ENCODE measurements at places on chromosomes 7 and 10. TPM values are rescaled to one million over a fixed set of nuclear protein-coding genes. Genes with fewer than 3 reads are reported as not detected.

DNA sequence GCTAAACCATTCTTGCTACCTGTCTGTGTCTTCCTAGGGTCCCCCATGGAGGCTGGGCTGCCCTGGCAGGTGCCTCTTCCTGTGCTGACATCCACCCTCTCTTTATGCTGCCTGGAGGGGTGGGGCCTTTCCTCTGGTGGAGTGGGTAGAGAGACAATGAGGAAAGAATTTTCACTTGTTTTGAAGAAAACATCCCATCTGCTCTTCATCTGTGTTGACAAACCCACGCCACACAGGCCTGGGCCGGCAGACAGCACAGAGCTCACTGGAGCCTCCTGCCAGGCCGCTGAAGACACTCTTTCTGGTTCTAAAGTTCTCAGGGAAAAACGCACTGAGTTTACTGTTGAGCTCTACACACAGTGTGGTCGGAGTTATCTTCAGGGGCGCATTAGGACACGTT, 328.2 kb downstream of the GLRX3 start:
- no peak overlapping the region for H3K27ac ChIP-seq
- no peak overlapping the region for H3K4me3 ChIP-seq
- H3K4me1 ChIP-seq = no peaks in the 10 kb centered on the region
- no peak for DNase-seq

DNA sequence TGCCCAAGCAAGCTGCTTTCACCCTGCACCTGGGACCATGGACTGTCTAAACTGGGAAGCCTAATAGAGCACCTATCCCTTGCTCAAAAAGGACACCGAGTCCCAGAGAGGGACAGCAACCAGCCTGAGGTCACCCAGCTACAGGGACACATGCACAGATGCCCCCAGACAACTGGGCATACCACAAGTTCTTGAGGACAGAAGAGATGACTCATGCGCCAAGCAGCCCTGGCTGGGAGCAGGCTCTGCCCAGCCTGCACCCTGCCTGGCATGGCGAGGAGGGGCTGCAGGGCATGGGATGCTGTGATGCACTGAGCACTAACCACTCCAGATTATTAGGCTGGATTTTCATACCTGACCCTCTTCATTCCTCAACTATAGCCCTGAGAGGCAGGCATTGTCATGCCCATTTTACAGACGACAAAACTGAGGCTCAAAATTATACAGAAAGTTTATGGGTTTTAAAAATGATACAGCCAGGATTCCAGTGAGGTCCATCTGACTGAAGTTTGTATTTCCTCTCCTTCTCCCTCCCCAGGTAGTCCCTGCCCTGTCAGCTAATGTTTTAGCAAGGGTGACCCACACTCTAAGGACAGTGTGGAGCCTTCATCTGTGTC, 289.3 kb upstream of the ZMIZ1 start:
- H3K27me3 ChIP-seq = peaks cover 6% of the 10 kb centered on the region
- no peak overlapping the region for H3K4me3 ChIP-seq
- H3K4me1 ChIP-seq = peaks cover 45% of the 10 kb centered on the region
- peaks cover 3% of the 10 kb centered on the region for H3K36me3 ChIP-seq
- H3K27ac ChIP-seq = no peak overlapping the region

DNA sequence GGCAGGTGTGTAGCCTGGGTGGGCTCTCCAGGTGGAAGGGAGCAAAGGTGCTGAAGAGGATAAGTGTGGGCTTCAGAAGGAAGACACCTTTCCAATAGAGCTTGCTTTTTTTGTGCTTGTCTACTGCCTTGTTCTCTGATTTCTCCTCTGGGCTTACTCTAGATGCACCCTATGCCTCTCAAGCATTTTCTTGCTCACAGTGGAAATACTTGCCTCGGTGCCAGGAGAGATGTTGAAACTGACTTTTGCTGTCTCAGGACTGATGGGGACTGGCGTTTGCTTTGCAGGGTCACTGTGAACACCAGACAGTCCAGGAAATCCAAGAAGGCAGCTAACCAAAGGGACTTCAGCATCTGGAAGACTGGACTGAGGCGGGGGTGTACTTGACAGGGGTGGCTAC, 187.9 kb downstream of the SNX10 start:
- no peaks in the 10 kb centered on the region for H3K36me3 ChIP-seq
- H3K27ac ChIP-seq = no peak overlapping the region
- no peaks in the 10 kb centered on the region for H3K4me1 ChIP-seq
- no peak overlapping the region for H3K4me3 ChIP-seq
- H3K27me3 ChIP-seq = peaks cover 20% of the 10 kb centered on the region

DNA sequence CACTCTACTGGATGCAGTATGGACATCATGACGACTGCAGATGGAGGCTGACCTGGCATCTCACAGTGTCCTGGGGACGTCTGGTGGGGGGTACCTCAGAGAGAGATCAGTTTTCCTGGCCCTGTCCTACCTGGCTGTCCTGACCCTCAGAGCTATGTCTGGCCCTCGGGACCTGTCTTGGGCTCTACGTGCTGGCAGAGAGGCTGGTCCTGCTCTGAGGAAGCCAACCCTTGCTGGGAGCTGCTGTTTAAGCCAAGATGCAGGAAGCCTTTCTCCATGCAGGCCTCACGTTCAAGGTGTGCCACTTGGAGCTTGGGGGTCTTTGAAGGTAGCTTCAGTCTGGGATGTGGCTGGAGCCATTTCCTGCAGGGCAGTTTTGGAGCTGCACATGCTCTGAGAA, 42.1 kb upstream of the CXCL12 start:
- H3K4me1 ChIP-seq = peaks cover 7% of the 10 kb centered on the region
- peaks cover 6% of the 10 kb centered on the region for H3K27me3 ChIP-seq
- peaks cover 10% of the 10 kb centered on the region for H3K36me3 ChIP-seq
- no peak overlapping the region for H3K27ac ChIP-seq
- DNase-seq = no peak

GRCh38 chr7:25359471-25360059, 131.3 kb upstream of the NPVF start:
- no peak overlapping the region for H3K4me3 ChIP-seq
- peaks cover 14% of the 10 kb centered on the region for H3K4me1 ChIP-seq
- no peaks in the 10 kb centered on the region for H3K27me3 ChIP-seq
- H3K36me3 ChIP-seq = no peaks in the 10 kb centered on the region
- no peak overlapping the region for H3K27ac ChIP-seq

- no peaks in the 10 kb centered on the region for H3K4me1 ChIP-seq
- H3K36me3 ChIP-seq = no peaks in the 10 kb centered on the region
- no peak overlapping the region for H3K27ac ChIP-seq
- H3K27me3 ChIP-seq = no peaks in the 10 kb centered on the region
Observed at GRCh38 chr7:150656047-150656446, 23.9 kb upstream of the GIMAP6 start.

The PFKFB3 gene
- 41.6 TPM for total RNA-seq

- peaks cover 28% of the 10 kb centered on the region for H3K4me1 ChIP-seq
- no peak for DNase-seq
- H3K27ac ChIP-seq = peak overlapping the region; percentile 36
- H3K36me3 ChIP-seq = no peaks in the 10 kb centered on the region
- H3K27me3 ChIP-seq = no peaks in the 10 kb centered on the region
- no peak overlapping the region for H3K4me3 ChIP-seq
Observed at GRCh38 chr10:649798-650440, 39.5 kb downstream of the DIP2C start.

GRCh38 chr7:139752148-139752547, 25.6 kb downstream of the HIPK2 start:
- H3K36me3 ChIP-seq = peaks cover 5% of the 10 kb centered on the region
- H3K27ac ChIP-seq = peak overlapping the region; percentile 59
- no peak for DNase-seq
- H3K4me1 ChIP-seq = peaks cover 79% of the 10 kb centered on the region
- H3K27me3 ChIP-seq = no peaks in the 10 kb centered on the region

- peaks cover 1% of the 10 kb centered on the region for H3K36me3 ChIP-seq
- H3K4me1 ChIP-seq = peaks cover 39% of the 10 kb centered on the region
- H3K27ac ChIP-seq = peak overlapping the region; percentile 52
- DNase-seq = no peak
- peak overlapping the region; percentile 70 for H3K4me3 ChIP-seq
- H3K27me3 ChIP-seq = no peaks in the 10 kb centered on the region
Observed at GRCh38 chr10:79446758-79447084, 1.3 kb upstream of the ZCCHC24 start.

- no peak for DNase-seq
- no peak overlapping the region for H3K4me3 ChIP-seq
- H3K27ac ChIP-seq = no peak overlapping the region
- no peaks in the 10 kb centered on the region for H3K4me1 ChIP-seq
- H3K36me3 ChIP-seq = peaks cover 11% of the 10 kb centered on the region
- H3K27me3 ChIP-seq = peaks cover 15% of the 10 kb centered on the region
Observed at GRCh38 chr7:42805601-42806000, 106.3 kb downstream of the C7orf25 start.

DNA sequence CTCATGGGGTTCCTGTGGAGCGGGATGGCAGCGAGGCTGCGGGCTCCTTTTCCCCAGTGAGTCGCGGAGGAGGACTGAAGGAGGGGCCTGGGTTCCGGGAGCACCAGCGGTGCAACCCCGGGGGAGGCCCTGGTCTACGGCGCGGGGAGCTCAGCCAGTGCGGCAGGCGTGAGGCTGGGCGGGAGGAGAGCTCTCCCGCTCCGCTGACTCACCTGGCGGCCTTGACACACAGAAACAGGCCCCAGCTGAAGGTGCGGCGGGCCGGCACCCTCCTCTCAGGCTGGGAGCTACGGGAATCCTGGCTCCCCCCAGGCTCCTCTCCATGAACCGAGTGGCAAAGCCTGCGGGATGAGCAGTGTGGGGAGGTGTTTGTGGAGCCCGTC, 6.8 kb upstream of the NOM1 start:
- DNase-seq = no peak
- H3K36me3 ChIP-seq = no peaks in the 10 kb centered on the region
- H3K4me1 ChIP-seq = peaks cover 7% of the 10 kb centered on the region

DNA sequence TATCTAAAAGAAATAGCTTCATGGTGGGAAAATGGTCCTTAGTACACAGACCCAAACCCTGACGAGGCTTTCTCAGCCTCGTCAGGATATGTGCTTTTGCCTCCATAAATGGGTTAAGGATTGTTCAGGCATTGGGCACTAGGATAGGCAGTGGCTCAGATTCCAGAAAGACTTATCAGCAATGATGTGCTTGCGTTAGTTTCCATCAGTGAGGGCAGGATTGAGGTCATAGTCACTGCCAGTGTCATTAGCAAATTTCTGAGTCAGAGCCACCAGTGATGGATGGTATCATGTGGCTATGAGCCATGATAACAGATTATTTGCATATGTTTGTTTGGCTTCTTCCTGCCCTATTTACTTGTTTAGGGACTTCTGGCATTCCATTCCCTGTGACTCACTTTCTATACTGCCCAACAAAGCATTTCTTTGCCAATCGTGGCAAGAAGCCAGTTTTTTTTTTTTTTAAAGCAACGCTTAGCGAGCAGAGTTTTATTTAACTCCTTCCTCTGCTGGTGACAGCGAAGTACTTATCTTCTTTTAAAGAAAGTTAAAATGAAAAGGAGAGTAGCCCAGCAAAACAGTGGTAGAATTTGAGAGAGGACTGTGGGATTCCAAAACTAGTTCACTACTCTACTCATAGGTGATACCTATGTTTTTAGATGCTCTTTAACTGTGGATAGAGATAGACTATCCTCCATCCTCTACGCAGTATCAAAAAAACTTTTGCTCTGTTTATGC, 44.4 kb downstream of the MYPN start:
- H3K27ac ChIP-seq = peak overlapping the region; percentile 79
- H3K27me3 ChIP-seq = no peaks in the 10 kb centered on the region
- no peak for DNase-seq
- peaks cover 21% of the 10 kb centered on the region for H3K4me1 ChIP-seq
- H3K36me3 ChIP-seq = no peaks in the 10 kb centered on the region

DNA sequence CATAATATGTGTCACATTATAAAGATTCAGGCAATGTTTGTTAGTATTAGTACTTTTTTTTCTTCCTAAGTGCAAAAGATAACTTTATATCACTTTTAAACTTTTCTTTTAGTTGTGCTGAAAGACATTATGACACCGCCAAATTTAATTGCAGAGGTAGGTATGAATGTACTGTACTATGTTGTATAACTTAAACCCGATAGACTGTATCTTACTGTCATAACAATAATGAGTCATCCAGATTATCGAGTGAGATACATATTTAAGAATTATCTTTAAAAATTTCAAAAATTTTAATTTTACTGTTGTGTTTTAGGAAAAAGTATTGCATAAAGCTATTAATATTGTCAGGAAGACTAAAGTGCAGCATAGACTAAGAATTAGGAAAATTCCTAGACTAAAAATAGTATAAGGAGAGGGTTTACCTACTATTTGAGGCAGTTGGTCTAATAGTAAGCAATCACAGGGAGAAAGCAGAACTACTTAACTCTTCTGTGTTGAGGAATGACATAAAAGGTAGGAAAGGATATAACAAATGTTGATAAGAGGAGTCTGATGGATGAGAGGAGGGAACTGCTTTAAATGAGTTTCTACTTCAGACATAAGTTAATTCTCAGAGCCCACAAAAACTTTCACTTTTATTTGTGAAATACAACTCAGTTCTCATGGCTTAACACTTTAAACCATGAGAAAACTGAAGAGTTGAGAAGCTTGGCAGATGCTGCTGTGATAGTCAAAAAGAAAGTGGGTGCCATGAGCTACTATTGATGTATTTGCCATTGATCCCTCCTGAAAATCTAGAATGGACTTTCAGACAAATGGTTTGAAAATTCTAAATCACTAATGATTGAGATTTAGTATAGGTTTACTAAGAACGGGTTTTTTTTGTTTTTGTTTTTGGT, 67.8 kb downstream of the PTEN start:
- H3K27ac ChIP-seq = peak overlapping the region; percentile 36
- H3K27me3 ChIP-seq = no peaks in the 10 kb centered on the region
- no peak overlapping the region for H3K4me3 ChIP-seq

DNA sequence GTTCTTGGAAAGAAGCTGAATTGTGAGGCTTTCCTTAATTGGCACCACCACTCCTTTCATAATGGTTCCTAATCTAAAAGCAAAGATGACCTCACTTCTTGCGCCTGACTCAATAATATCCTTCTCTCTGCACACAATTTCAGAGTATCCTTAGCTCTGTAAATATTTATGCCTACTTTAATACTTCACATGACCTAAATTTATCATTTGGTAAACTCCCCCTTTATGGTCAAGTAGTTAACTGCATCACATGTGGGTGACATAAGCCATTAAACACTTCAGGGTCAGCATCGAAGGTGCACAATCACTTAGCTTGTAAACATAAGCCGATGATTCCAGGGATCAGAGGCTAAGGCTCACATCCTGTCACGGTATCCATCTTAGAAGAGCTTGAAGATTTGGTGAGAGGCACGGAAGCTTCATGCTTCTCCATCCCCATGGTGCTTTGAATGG, 7.3 kb upstream of the RHOBTB1 start:
- H3K4me1 ChIP-seq = peaks cover 11% of the 10 kb centered on the region
- no peak for DNase-seq
- no peak overlapping the region for H3K4me3 ChIP-seq
- no peak overlapping the region for H3K27ac ChIP-seq

The VSTM2A gene
- total RNA-seq = not detected

DNA sequence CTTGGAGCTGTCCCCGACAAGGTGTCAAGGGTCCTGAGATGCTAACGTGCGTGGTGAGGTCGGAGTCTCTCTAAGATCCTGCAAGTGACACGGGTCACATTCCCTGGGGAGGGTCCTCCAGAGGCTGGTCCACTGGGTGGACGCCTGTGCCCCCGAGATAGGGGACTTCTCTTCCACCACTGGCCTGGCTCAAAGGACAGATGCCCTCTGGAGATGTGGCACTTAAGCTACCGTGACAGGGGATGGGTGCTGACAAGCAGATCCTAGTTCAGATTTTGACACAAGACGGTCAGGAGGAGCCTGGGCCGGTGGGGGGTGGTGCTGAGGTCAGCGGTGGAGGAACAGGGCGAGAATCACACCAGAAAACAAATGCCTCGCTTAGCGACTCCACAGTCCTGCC, 178.0 kb downstream of the ADARB2 start:
- no peaks in the 10 kb centered on the region for H3K4me1 ChIP-seq
- H3K36me3 ChIP-seq = no peaks in the 10 kb centered on the region
- H3K27me3 ChIP-seq = peaks cover 23% of the 10 kb centered on the region
- no peak overlapping the region for H3K4me3 ChIP-seq
- no peak for DNase-seq
- no peak overlapping the region for H3K27ac ChIP-seq

The ABCA13 gene
- 0.07 TPM for total RNA-seq

The MALRD1 gene
- total RNA-seq = 0.27 TPM

Data from chondrocyte (in vitro differentiated cells).